ENCODE measurements at places on chromosomes 12 and 14.

- no peak for DNase-seq
These were observed 168.0 kb upstream of the HMGA2 start for GRCh38 chr12:65656156-65656882.

DNA sequence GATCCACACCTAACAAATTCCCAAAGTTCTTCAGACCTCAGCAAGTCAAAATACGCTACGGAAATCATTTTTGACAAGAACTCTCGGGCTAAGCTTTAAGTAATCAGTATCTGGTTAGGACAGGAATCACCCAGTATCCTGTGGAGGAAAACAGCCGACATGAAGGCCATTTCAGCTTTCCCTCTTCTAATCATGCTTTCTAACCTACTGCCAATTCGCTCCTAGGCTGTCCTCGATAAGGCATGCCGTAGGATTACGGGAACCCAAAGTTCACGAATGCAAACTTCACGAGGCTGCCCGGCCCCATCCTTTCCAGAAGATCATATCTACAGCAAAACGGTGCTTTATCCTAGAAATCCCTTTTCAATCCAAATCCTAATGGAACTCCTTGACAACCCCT is 81.8 kb upstream of the PTPRB start:
- DNase-seq: no peak

GRCh38 chr12:27506645-27507189 is 17.3 kb upstream of the PPFIBP1 start:
- no peak for DNase-seq

DNA sequence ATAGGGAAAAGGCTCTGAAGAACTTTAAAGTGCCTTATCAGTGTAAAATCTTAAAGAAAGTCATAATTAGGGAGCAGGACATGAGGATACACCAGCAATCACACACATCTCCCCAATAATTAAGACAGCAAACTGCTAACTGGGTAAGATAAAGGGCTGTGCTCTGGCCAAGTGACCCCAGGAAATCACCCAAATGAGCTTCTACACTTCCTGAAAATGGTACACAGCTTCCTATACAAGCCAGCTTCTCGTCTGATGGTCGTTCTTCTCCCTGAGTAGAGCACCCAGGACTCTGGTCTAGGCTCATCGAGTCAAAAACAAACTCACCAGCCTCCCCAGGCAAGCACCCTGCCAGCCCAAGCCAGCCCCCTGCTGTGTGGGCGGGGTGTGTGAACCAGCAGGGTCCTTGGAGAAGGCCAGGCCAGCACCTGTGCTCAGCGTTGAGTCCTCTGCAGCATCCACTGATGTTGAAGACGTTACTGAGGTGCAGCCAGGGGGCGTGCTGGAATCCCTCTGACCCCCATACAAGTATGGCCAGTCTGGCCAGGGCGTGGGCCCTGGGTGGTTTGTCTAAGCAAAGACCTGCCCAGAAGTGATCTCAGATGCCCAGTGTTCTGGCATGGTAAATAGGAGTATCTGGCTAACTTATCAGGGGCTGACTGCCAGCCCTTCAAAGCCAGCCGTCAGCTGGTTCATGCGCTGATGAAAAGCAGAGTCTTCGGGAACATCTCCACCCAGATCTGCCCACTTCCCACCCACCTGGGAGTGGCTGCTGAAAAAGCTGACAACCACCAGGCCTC is 41.4 kb downstream of the ACTN1 start:
- DNase-seq: no peak
